ENCODE measurements at places on chromosomes 12 and 14. TPM values are rescaled to one million over a fixed set of nuclear protein-coding genes. Genes with fewer than 3 reads are reported as not detected.

GRCh38 chr12:115325858-115326257 is 641.9 kb upstream of the TBX3 start:
- no peak for DNase-seq
- H3K27me3 ChIP-seq = no peaks in the 10 kb centered on the region
- no peaks in the 10 kb centered on the region for H3K4me1 ChIP-seq
- H3K27ac ChIP-seq = no peak overlapping the region

- DNase-seq = no peak
- no peak overlapping the region for H3K27ac ChIP-seq
- no peak overlapping the region for H3K4me3 ChIP-seq
Measured at GRCh38 chr12:52390739-52391617, 5.5 kb upstream of the KRT84 start.

GRCh38 chr12:109727746-109728726 is 14.4 kb downstream of the FAM222A start:
- H3K4me1 ChIP-seq = no peaks in the 10 kb centered on the region
- DNase-seq = no peak
- no peaks in the 10 kb centered on the region for H3K27me3 ChIP-seq

The RERGL gene
- total RNA-seq = not detected

DNA sequence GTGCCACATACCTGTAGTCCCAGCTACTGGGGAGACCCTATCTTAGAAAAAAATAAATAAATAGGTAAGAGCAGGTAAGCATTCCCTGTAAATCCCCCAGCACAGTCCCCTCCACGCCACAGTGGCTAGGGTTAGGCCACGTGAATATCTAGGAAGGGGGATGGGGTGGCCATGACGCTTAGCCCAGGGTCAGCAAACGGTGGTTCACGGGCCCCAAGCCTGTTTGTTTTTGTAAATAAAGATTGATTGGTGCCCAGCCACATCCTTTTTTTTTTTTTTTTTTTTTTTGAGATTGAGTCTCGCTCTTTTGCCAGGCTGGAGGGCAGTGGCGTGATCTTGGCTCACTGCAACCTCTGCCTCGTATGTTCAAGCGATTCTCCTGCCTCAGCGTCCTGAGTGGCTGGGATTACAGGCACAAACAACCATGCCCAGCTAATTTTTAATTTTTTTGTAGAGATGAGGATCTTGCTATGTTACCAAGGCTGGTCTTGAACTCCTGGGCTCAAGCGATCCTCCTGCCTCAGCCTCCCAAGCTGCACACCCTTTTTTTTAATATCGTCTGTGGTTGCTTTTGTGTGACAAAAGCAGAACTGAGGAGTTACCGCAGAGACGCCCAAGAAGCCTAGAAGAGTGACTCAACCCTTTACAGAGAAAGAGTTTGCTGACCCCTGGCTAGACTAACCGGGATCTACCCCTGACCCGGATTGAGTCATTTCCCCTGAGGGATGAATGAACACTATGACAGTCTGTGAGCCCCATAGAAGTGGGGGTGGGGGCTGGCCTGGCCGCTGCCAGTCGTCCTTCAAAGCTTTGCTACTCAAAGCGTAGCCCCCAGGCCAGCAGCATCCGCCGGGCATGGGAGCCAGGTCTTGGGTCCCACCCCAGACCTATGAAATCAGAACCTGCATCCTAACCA is 113.7 kb upstream of the NCOR2 start:
- DNase-seq = no peak
- peaks cover 20% of the 10 kb centered on the region for H3K4me1 ChIP-seq
- no peaks in the 10 kb centered on the region for H3K27me3 ChIP-seq
- no peaks in the 10 kb centered on the region for H3K36me3 ChIP-seq
- no peak overlapping the region for H3K27ac ChIP-seq

DNA sequence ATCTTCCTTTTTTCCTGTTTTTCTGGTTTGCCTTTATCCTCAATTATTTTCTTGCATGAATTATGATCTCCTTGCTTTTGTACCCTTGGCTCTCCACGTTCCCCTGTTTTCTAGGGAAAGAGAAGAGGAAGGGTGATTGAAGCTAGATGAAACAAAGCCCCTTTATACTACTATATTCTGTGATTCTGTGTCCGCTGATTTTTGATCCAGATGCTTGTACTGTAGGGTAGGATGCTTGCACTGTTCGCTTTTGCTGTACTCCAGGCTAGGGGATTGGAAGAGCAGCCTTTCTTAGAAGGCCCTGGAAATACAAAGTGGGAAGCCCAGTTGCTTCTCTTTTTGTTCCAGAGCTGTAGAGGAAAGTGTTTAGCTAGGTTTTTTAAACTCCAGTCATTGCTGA is 35.1 kb upstream of the KLHDC2 start:
- H3K4me1 ChIP-seq = no peaks in the 10 kb centered on the region
- H3K27me3 ChIP-seq = no peaks in the 10 kb centered on the region
- H3K4me3 ChIP-seq = no peak overlapping the region
- DNase-seq = no peak
- H3K27ac ChIP-seq = no peak overlapping the region

The RHEBL1 gene
- 9.9 TPM for total RNA-seq

DNA sequence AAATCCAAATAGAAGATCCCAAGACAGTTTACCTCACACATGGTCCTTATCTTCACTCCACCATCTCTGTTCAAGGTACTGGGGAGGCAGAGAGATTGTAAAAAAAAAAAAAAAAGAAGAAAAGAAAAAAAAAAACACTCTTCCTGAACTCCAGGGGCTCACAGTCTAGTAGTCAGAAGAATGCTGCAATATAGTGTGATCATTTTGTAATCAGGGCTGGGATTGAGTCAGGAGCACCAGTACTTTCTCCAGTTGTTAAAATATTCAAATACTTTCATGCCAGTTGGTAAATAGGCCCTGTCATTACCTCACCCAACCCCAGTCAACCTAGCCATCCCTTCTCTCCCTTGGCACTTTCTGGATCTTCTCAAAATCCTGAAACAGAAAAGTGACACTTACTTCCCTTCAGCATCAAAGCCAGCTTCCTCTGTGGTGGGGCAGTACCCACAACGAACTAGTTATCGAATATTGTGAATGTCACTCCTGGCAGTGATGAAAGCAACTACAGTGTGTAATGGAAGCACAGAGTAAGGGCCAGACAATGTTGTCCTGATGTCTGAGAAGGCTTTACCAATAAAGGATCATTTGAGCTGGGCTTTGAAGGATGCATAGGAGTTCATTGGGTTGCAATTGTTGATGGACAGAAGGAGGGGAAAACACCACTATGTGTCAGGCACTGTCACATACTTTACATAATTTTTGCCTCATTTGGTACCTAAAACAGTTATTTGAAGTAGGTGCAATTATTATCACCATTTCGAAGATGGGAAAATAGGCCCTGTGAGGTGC is 44.3 kb upstream of the HSPB8 start:
- no peak for DNase-seq
- no peak overlapping the region for H3K4me3 ChIP-seq
- no peaks in the 10 kb centered on the region for H3K27me3 ChIP-seq
- no peak overlapping the region for H3K27ac ChIP-seq

The MYH6 gene
- not detected for total RNA-seq

- DNase-seq = no peak
- no peak overlapping the region for H3K4me3 ChIP-seq
- no peaks in the 10 kb centered on the region for H3K27me3 ChIP-seq
- H3K27ac ChIP-seq = no peak overlapping the region
Measured at GRCh38 chr12:109586385-109587296, 13.0 kb downstream of the MVK start.

- no peak overlapping the region for H3K27ac ChIP-seq
- no peaks in the 10 kb centered on the region for H3K27me3 ChIP-seq
- DNase-seq = peak; percentile 47
- H3K4me1 ChIP-seq = no peaks in the 10 kb centered on the region
- no peaks in the 10 kb centered on the region for H3K36me3 ChIP-seq
- no peak overlapping the region for H3K4me3 ChIP-seq
Measured at GRCh38 chr12:98002887-98003493, 512.4 kb upstream of the TMPO start.

DNA sequence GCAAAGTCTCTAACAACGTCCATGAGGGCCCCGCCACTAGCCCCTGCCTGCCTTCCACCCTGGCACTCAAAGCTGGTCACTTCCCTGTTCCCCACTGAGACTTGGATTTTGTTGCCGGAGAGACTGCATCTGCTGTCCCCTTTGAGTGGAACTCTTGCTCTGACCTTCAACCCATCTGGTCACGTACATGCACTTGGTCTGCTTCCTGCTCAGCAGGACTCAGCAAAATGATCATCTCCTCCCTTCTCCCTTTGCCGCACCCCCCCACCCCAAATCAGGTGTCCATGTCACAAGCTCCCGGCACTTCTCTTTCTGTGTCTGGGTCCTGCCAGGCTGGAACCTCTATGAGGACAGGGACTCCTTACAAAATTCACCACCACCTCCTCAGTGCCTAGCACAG is 180.9 kb downstream of the CHST11 start:
- no peak for DNase-seq
- peak overlapping the region; percentile 33 for H3K27ac ChIP-seq
- peaks cover 41% of the 10 kb centered on the region for H3K4me1 ChIP-seq

DNA sequence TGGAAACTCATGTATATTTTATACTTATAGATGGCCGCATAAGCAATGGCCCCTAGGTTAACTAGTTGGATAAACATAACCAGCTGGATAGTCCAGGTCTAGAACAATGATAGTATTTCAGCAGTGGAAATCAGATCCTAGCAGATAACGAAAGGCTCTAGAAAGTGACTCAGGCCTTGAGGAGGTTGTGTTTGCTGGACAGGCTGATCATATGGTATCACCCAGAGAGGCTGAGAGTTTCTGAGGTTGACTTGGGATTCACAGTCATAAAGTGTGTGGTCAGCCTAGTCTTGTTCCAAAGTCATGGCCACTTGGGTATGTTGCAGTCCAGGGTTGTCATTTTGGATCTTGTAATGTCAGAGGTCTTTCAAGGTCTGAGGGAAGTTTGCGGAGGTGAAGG is 16.8 kb downstream of the FLVCR2 start:
- DNase-seq = no peak
- H3K27me3 ChIP-seq = peaks cover 3% of the 10 kb centered on the region
- no peak overlapping the region for H3K27ac ChIP-seq
- H3K36me3 ChIP-seq = no peaks in the 10 kb centered on the region
- H3K4me1 ChIP-seq = no peaks in the 10 kb centered on the region

DNA sequence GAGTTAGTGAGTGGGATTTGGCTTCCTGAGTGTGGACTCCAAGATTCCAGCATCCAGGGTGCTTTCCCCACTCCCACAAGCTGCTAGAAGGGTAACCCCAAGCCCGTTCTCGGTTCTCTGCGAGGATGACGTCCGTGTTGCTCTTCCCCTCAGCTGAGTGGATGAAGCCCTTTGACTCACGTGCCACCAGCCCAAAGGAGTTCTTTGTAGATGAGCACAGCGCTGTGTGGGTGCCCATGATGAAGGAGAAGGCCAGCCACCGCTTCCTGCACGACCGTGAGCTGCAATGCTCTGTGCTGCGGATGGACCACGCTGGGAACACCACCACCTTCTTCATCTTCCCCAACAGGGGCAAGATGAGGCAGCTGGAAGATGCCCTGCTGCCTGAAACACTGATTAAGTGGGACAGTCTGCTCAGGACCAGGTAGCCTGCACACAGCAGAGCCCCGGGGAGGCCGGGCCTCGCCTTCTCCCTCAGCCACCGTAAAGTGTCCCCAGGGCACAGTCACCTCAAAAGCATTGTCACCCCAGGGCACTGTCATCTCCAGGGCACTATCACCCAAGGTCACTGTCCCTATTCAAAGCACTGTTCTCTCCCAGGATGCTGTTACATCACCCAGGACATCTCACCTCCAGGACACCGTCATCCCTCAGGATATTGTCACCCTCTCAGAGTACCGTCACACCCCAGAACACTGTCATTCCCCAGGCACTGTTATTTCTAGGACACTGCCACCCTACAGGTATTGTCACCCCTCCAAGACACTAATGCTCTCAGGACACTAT is 31.3 kb downstream of the SERPINA3 start:
- no peak overlapping the region for H3K4me3 ChIP-seq
- no peak overlapping the region for H3K27ac ChIP-seq

GRCh38 chr12:10771132-10771733 is 31.2 kb downstream of the TAS2R7 start:
- no peaks in the 10 kb centered on the region for H3K4me1 ChIP-seq
- no peak overlapping the region for H3K27ac ChIP-seq
- H3K27me3 ChIP-seq = peaks cover 57% of the 10 kb centered on the region
- no peak for DNase-seq

DNA sequence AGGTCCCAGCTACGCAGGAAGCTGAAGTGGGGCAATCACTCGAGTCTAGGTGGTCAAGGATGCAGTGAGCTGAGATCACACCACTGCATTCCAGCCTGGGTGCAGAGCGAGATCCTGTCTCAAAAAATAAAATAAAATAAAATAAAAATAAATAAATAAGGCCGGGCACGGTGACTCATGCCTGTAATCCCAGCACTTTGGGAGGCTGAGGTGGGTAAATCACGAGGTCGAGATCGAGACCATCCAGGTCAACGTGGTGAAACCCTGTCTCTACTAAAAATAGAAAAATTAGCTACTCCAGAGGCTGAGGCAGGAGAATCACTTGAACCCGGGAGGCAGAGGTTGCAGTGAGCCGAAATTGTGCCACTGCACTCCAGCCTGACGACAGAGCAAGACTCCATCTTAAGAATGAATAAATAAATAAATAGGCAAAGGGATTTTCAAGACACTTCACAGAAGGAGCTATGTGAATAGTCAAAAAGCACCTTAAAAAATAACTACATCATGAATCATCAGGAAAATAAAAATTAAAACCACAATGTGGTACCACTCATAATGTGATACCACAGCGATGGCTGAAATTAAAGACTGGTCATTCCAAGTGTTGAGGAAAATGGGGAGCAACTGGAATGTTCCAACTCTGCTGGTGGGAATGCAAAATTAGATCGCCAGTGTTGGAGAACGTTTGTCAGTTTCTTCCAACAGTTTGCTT is 92.9 kb upstream of the TBX3 start:
- DNase-seq = no peak
- H3K27ac ChIP-seq = no peak overlapping the region
- H3K36me3 ChIP-seq = no peaks in the 10 kb centered on the region
- H3K4me1 ChIP-seq = no peaks in the 10 kb centered on the region
- H3K27me3 ChIP-seq = no peaks in the 10 kb centered on the region
- no peak overlapping the region for H3K4me3 ChIP-seq

GRCh38 chr14:93012951-93013719 is 90.2 kb downstream of the CHGA start:
- peak overlapping the region; percentile 71 for H3K27ac ChIP-seq
- H3K4me1 ChIP-seq = peaks cover 20% of the 10 kb centered on the region
- no peak overlapping the region for H3K4me3 ChIP-seq
- DNase-seq = no peak

The GPRC5D gene
- not detected for total RNA-seq

- H3K27ac ChIP-seq = no peak overlapping the region
- no peak overlapping the region for H3K4me3 ChIP-seq
- no peak for DNase-seq
- peaks cover 3% of the 10 kb centered on the region for H3K27me3 ChIP-seq
Measured at GRCh38 chr12:21695986-21696385, 38.3 kb upstream of the LDHB start.

The ABCC9 gene
- total RNA-seq = not detected
